ENCODE measurements at places on chromosomes 16 and 17. TPM values are rescaled to one million over a fixed set of nuclear protein-coding genes. Genes with fewer than 3 reads are reported as not detected.
A peak's percentile ranks its signal among the peaks of the same experiment; 100 is the strongest.

DNA sequence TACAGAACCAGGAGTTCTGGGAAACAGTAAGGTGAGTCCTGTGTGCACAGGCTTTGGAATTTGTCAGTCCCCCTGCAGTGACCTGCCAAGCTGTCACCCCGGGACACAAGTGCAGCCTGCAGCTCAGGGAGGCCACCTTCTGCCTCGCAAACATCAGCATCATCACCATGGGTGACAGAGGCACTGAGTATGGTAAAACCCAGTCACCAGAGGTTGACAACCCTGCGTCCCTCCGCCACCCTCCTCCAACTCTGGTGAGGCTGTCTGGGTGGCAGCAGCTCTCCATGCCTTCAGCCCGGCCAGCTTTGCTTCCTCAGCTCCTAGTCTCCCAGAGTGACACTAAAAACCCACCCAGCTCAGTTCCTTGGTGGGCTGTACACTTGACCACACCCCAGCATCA, 221.0 kb downstream of the CPPED1 start:
- no peak overlapping the region for H3K4me3 ChIP-seq
- H3K36me3 ChIP-seq: no peaks in the 10 kb centered on the region
- H3K4me1 ChIP-seq: no peaks in the 10 kb centered on the region
- H3K27ac ChIP-seq: no peak overlapping the region
- H3K27me3 ChIP-seq: no peaks in the 10 kb centered on the region

GRCh38 chr17:604765-605164, 109.9 kb downstream of the VPS53 start:
- no peak overlapping the region for H3K27ac ChIP-seq
- no peak overlapping the region for H3K4me3 ChIP-seq
- no peak for DNase-seq
- no peaks in the 10 kb centered on the region for H3K27me3 ChIP-seq
- peaks cover 43% of the 10 kb centered on the region for H3K36me3 ChIP-seq
- peaks cover 12% of the 10 kb centered on the region for H3K4me1 ChIP-seq

- no peak for DNase-seq
- H3K27me3 ChIP-seq: peaks cover 6% of the 10 kb centered on the region
- H3K27ac ChIP-seq: no peak overlapping the region
- H3K36me3 ChIP-seq: no peaks in the 10 kb centered on the region
Observed at GRCh38 chr17:55303701-55304145, 39.0 kb downstream of the HLF start.

- H3K4me1 ChIP-seq: peaks cover 11% of the 10 kb centered on the region
- peaks cover 2% of the 10 kb centered on the region for H3K27me3 ChIP-seq
- no peaks in the 10 kb centered on the region for H3K36me3 ChIP-seq
- no peak overlapping the region for H3K4me3 ChIP-seq
- peak overlapping the region; percentile 28 for H3K27ac ChIP-seq
- DNase-seq: no peak
Observed at GRCh38 chr16:84640145-84640544, 8.2 kb upstream of the KLHL36 start.

- H3K27ac ChIP-seq: no peak overlapping the region
- H3K4me3 ChIP-seq: no peak overlapping the region
- DNase-seq: no peak
- H3K4me1 ChIP-seq: no peaks in the 10 kb centered on the region
- no peaks in the 10 kb centered on the region for H3K36me3 ChIP-seq
- H3K27me3 ChIP-seq: peaks cover 5% of the 10 kb centered on the region
Observed at GRCh38 chr16:47025641-47026040, 52.2 kb upstream of the DNAJA2 start.

The RNF222 gene
- polyA plus RNA-seq: not detected

The BEAN1 gene
- 0.32 TPM for polyA plus RNA-seq

Measured in immature natural killer cell (primary cell).